ENCODE measurements at places on chromosomes 11 and 22.

- DNase-seq = no peak
Measured at GRCh38 chr22:42313804-42314581, 43.5 kb upstream of the TCF20 start.

DNA sequence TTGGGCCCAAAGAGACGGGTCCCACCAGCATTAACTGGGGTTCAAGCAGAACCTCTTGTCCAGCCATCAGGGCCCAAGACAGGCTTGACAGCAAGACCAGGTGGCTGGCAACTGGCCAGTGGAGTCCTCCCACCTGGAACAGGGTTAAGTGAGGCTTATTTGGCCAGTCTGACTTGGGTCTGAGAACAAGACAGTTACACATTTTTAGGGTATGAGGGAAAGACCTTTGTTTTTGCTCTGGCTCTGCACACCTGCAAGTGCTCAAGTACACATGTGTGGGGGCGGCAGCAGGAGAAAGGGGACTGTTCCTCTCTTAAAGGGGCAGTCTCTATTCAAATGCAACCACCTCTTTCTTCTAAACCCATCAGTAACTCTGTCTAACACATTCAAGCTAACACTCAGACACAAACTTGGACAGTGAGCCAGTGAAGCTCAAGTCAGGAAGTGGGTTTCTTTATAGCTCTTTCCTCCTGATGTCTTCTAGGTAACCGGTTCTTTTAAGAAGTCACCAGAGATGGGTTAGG, 116.2 kb downstream of the ETS1 start:
- no peak for DNase-seq

- DNase-seq = no peak
Measured at GRCh38 chr11:29343465-29344333, 673.1 kb downstream of the KCNA4 start.

GRCh38 chr11:108959105-108959761, 294.4 kb downstream of the DDX10 start:
- DNase-seq = no peak

- DNase-seq = no peak
Measured at GRCh38 chr11:131581046-131581445, 210.6 kb downstream of the NTM start.
